NCI-H187 (cell line): ENCODE measurements at places on chromosomes 11 and 22.

- DNase-seq, result no peak
These were observed 325.7 kb upstream of the C11orf87 start for GRCh38 chr11:109096266-109096665.

DNA sequence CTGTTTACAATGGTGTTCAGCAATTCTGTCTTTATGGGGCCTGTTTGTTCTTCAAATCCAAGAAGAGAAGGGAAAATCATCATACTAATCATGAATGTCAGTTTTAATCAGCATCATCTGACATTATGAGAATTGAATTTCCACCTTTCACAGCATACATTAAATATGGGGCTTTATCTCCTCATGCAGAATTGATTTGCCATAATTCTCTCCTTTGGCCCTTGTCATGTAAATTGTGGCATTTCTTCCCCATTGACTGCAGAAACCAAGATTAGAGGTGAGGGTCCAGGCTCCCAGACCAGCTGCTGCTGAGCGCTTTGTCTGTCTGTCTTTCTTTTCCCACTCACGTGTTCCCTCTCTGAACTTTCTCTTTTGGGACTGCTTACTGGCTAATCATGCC is 232.1 kb upstream of the NAV2 start:
- no peak for DNase-seq

GRCh38 chr11:48017831-48018527 is 37.6 kb downstream of the PTPRJ start:
- no peak for DNase-seq

DNA sequence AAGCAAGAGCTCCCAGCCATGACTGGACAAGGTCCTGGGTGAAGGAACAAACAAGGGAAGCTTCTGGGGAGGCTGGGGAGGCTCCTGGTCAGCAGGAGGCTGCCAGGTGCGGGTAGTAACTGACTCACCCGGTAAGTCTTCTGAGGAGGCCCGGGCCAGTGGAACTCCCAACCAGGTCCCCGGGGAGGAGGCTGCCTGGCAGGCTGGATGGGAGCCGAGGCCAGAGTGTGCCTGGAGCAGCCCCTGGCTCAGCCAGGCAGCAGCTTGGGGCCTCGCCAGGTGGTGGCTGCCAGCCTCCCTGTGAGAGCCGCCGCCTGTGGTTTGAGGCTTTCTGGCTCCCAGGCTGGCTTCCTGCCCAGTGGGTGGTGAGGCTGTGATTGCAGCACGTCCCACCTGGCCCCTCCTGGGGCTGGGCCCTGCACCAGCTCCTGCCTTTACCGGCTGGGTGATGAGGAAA is 46.2 kb downstream of the IGF2 start:
- DNase-seq, result no peak

GRCh38 chr11:73570415-73571114 is 27.3 kb downstream of the FAM168A start:
- DNase-seq, result peak; percentile 29

DNA sequence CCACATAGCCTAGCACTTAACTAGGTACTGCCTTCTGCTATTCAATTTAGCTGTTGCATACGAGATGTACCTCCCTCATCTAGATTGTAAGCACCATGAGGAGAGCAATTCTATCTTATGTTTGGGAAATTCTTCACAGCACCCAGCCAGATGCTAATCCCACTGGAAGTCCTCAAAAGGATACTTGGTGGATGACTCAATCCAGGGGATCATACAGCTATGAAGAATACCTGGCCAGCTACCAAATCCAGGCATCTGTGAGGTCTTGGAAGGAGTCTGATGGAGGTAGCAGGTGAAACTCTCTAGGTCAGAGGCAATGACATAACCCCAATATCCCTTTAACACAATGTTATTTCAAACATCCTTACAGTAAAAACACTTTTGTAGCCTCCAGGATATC is 167.8 kb upstream of the NCAM1 start:
- DNase-seq, result no peak

DNA sequence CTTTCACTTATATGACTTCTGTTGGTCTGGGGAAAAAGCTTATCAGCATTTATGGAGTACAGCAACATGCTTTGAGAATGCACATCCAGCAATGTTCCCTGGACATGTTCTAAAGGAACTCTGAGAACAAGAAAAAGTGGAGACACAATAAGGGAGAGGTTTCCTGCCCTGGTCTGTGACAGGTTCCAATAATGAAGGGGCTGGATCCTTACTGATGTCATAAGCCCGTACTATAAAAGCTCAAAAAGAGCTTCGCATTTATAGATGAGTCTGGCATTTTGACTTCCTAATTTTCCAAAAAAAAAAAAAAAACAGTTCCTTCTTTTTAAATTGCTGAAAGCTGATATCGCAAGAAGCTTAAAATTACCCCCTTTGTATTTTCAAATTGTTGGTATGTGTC is 129.1 kb downstream of the MPPED2 start:
- DNase-seq, result no peak
